Activated T-helper 1 cell treated with anti-CD3 and anti-CD28 coated beads, Interleukin-2, amount 50 U/mL, for 16 hours (primary cell): ENCODE measurements at places on chromosomes 11 and 22.

- DNase-seq: no peak
Observed at GRCh38 chr11:103803062-103803461, 233.4 kb upstream of the DDI1 start.

GRCh38 chr22:19877626-19878339, 23.1 kb upstream of the GNB1L start:
- DNase-seq: no peak

DNA sequence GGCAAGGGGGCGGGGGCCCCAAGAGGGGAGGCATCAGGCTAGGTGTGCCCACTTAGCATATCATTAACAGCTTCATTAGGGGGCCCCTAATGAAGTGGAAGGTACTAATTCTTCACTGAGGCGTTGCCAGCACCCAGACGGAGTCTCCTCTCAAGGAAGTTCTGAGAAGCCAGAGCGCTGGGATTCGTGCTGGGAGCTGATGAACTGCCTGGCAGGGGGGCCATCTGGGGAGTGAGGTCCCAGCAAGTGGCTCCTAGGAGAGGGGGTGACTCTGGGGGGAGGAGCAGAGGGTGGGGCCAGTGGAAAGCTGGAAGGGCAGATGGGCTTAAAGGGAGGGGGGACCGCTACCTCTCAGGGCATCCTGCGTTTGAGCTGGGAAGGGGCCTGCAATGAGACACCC, 29.8 kb downstream of the DAGLA start:
- DNase-seq: no peak

DNA sequence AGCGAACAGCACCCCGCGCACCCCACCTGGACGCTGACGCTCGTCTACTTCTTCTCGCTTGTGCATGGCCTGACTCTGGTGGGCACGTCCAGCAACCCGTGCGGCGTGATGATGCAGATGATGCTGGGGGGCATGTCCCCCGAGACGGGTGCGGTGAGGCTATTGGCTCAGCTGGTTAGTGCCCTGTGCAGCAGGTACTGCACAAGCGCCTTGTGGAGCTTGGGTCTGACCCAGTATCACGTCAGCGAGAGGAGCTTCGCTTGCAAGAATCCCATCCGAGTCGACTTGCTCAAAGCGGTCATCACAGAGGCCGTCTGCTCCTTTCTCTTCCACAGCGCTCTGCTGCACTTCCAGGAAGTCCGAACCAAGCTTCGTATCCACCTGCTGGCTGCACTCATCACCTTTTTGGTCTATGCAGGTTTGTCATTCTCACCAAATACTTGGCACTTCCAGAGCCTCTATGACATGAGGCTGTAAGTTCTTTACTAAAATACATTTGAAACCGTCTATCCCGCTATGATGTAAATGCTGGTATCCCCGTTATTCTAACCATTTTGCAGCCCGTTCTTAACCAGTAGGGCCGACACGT, 535 bp downstream of the AQP11 start:
- no peak for DNase-seq

DNA sequence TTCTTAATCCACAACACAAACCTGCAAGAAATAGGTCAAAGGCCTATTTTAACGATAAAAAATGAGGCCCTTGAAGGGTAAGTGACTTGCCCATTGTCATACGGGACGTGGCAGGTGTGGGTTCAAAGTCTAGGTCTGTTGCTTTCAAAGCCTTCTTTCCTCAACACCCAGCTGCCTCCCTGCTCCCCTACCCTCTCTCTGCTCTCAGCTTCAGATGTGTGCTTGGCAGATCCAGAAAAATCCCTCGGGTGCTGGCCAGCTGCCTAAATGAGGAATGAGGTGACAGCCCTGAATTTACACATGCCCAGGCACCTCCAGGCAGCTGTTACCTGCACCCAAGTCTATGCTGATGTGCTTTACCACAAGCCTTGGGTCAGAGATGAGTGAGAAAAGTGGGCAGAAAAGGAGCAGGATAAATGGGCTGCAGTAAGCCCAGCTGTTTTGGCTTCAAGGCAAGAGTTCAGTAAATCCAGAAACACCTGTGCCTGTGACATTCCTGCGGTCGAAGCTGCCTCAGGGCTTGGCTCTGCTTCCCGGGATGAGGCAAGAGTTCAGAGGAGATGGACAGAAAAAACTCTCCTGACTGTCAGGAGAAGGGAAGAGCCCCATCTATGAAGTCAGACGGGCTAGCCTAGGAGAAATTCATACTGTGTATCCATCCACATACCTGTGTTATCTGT, 49.9 kb upstream of the LDLRAD3 start:
- DNase-seq: no peak

DNA sequence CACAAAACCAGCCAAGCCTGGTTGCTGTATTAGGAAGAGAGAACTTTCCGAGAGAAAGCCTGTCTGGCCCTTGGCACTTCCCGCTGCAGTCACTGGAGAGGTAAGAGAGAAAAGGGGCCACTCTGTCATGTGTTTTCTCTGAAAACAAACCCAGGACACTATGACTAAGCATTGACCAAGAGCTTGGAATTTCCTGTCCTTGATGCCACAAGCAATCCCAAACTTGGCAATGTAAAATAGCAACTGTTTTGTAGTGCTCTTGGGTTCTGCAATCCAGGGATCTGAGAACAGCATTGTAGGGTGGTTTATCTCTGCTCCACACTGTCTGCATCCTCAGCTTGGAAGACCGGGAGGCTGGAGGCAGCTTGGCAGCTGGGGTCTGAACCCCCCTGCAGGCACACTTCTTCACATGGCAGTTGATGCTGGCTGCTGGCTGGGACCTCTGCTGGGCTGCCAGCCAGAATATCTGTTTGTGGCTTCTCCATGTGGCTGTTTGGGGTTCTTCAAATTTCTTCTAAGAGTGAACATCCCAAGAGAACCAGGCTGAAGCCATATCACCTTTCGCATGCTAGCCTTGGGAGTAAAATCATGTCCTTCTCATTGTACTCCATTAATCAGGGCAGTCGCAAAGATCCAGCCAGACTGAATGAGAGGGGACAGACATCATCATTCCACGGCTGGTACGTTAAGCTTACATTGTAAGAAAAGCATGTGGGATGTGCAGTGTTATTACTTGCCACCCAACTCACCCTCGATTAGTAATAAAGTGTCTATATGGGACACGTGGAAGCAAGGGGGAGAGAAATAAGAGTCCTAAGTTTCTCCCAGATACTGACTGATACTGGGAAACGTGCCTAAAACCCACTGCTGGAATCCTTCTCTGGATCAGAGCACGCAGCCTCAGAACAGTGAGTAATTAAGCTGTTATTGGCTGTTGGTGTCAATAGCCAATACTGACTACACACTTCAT, 537.4 kb upstream of the B3GAT1 start:
- no peak for DNase-seq
